CD4-positive, alpha-beta T cell treated with Interferon gamma for 1 hour (primary cell): ENCODE measurements at places on chromosomes 13 and 19.

DNA sequence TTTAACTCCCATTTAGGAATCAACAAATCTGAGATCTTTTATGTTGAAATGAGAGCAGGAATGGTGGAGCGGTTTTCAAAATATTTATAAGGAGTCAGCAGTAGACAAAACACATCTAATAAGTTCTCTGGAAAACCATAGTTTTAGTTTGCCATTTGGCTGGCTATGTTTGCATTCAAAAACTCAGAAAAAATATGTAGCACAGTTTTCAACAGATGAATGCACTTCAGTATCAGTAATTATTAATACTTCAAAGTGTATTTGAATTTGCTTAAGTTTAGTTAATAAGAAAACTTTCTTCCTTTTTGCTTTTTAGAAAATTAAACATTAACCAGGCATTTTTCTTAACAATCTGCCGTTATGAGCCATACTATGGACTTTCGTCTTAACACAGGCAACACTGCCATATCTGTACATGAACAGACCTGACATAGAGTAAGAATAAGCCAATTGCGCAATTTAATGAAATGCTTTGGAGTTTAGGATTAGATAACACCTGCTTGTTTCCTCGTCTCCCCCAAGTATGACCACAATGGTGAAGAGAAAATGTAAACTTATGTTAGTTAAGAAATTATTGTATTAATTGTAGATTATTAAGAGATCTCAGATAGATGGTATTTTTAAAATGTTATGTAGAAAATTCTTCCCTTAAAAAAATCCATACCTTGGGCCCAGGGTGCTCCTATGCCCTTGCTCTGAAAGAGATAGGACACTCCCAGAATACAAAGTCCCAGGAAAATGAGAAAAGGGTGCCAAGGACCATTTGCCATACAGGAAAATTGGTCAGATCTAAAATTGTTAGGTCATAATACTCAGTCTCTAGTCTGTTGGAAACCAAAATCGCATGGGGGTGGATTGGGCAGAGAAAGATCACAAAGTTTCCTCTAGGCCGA is 552.3 kb upstream of the ARGLU1 start:
- no peak for DNase-seq

GRCh38 chr13:93361703-93362102 is 135.1 kb downstream of the GPC6 start:
- no peak for DNase-seq

- no peak for DNase-seq
Observed at GRCh38 chr13:27954406-27954851, 14.7 kb downstream of the CDX2 start.

DNA sequence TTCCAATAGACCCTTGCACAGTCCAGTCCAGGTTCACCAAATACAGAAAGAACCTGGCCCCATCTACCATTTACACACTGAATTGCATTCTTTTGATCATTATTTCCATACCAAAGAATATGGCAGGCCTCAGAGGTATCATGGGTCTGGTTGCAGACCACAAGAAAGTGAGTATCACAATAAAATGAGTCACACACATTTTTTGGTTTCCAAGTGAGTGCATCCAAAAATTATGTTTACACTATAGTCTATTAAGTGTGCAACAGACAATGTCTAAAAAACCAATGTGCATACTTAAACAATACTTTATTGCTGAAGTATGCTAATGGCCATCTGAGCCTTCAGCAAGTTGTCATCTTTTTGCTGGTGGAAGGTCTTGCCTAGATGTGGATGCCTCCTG is 105.3 kb downstream of the SPACA7 start:
- no peak for DNase-seq

GRCh38 chr19:41808663-41809566 is 12.5 kb downstream of the CEACAM3 start:
- peak; percentile 51 for DNase-seq

GRCh38 chr19:40776364-40776763 is 1.0 kb downstream of the MIA start:
- DNase-seq = no peak

- DNase-seq = no peak
Observed at GRCh38 chr19:41149831-41150230, 35.6 kb downstream of the CYP2F1 start.

GRCh38 chr19:7869910-7870511 is 4.2 kb downstream of the PRR36 start:
- peak; percentile 65 for DNase-seq

GRCh38 chr13:110396913-110397381 is 89.9 kb downstream of the COL4A2 start:
- no peak for DNase-seq

- no peak for DNase-seq
Observed at GRCh38 chr19:50331221-50331993, 2.2 kb upstream of the KCNC3 start.

DNA sequence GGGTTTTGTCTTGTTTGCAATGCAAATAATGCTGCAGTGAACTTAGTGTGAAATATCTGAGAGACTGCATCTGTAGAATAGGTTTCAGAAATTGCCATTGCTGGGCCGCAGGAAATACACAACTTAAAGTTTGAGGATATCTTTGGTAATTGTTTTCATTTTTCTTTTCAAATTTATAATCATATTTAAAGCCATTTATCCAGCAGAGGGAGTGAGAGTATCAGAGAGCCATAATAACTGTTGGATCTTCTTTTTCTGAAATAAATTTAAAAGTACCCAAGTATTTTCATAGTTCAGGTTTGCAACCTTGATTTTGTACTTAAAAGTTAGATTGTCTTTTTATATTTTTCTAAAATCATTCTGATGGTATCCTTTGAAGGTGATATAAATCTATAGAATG is 99.4 kb downstream of the ZMYM2 start:
- DNase-seq = no peak

DNA sequence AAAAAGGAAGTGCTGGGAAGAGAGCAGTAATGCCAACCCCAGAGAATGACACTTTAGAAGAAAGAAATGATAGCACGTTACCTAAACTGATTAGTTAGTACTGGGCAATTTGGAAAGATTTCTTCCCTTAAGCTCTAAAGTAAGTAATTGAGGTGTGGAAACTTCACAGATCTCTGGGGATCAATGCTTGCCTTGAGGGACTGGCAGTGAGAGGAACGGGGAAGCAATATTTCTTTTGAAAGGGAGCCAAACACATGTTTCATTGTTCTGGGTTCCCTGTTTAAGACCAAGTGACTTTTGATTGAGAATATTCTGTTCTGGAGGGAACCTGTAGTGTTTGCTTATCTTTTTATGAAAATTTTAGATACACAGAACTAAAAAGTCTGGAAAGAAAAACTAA is 190.5 kb downstream of the NDFIP2 start:
- no peak for DNase-seq

- peak; percentile 89 for DNase-seq
Observed at GRCh38 chr19:50728084-50728737, 5.0 kb downstream of the CLEC11A start.

GRCh38 chr13:111171629-111172028 is 56.5 kb downstream of the ARHGEF7 start:
- no peak for DNase-seq

- DNase-seq = no peak
Observed at GRCh38 chr13:51849145-51850101, 4.4 kb upstream of the TMEM272 start.

GRCh38 chr19:55153652-55154264 is 3.8 kb downstream of the TNNI3 start:
- DNase-seq = no peak
